Osteoblast (primary cell): ENCODE measurements at places on chromosomes 6 and 20. TPM values are rescaled to one million over a fixed set of nuclear protein-coding genes. Genes with fewer than 3 reads are reported as not detected.

The HUS1B gene
- 0.59 and 0.72 TPM in 2 replicates for total RNA-seq

The ZSWIM3 gene
- total RNA-seq = 4.7 and 5.3 TPM in 2 replicates

The LPA gene
- total RNA-seq = not detected in 2 replicates

The OR2J3 gene
- total RNA-seq = not detected in 2 replicates

The ADAM33 gene
- 3.5 and 11.2 TPM in 2 replicates for total RNA-seq

DNA sequence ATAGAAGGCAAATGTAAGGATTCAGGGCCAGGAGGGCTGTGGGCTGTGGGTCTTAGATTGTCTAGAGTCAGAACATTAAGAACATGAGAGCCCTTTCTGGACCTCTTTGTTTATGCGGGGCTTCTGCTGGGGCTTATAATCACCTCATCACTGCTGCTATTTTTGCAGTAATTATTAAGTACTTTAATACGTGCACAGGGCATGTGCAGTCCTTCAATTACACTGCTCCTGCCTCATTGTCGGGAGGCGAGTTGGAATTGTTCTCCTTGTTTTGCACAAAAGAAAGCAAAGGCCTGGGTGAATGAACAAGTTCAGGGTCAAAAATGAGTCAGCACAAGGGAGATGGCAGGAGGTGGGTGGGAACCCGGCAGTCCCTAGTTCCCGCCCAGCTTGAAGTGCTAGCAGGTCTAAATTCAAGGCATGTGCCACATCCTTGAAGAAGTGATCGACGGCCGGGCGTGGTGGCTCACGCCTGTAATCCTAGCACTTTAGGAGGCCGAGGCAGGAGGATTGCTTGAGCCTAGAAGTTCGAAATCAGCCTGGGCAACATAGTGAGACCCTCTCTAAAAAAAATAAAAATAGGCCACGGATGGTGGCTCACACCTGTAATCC is 34.4 kb upstream of the PTPN1 start:
- DNase-seq = no peak

- no peak for DNase-seq
These were observed 28.7 kb upstream of the PMEPA1 start for GRCh38 chr20:57738484-57738883.

DNA sequence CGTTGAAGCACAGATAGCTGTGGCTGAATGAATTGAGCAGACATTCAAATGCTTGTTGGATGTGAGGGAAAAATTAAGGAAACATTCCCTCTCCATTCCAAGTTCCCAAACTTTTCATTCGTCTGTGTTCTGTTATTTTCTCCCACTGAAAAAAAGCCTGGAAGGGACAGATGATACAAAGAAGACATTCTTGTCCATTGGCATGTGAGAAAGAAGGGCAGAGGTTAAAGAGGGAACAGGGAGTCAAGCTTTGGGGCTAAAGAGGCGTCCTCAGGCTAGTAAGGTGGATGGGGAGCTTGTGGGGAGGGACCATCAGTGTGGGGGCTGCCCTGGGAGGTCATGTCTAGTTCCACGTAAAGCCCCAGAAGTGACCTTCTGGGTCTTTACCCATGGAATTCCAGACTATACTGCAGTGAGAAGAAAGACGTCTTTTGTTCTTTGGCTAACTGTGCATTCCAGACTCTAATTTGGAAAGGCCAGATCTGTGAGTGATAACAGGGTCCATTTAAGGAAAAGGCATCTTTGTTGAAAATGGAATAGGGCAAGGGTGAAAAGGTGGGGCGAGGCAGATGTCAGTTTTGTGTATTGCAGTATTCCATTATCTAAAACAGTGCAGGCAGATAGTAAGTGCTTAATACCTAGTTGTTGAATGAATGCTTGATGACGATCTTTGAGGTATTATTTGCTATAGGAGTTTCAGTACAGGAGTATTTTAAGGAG is 117.5 kb downstream of the SOX4 start:
- no peak for DNase-seq

DNA sequence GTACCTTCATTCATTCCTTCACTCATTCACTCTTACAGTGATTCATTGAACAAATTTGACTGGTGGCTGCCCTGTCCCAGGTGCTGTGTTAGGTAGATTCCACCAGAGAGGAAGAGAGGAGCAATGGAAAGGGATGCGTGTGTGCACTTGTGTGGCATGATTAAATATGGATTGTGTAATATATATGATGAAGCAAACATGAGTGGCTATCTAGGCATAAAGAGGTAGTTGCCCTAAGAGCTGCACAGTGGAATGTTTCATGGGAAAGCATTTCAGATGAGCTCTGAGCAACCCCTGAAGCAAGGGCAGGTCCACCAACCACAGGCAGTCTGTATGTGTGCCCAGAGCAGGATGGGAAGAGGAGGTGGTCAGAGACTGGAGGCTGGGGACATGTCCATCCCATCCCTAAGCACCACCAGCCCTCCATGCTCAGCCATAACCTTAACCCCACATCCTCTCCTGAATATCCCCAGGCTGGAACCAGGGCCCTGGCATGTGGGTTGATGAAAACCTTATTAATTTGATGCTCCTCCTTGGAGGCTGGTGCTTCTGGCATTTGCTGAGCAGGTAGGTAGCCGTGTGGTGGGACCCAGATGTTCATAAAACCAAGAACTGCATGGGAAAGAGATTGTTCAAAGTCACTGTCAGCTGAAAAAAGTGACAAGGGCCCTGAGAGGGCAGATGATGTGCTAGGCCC is 226.2 kb downstream of the SYNDIG1 start:
- no peak for DNase-seq

DNA sequence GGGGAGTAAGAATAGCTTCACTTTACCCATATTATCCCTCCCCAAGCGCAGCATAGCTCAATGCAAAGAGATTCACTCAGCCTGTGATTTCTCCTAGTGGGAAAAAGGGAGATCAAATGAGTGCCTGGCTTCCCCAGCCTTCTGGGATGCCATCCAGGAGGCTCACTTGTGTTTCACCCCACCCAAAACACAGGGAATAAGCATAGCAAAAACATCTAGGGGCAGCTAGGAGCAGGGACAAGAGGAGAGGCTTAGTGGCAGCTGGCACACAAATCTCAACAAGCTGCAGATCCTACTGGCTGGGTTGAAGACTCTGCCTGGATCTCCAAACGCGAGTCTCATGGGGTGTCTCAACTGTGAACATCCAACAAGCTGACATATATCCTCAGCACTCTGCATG is 715.8 kb downstream of the RNF144B start:
- DNase-seq = no peak

DNA sequence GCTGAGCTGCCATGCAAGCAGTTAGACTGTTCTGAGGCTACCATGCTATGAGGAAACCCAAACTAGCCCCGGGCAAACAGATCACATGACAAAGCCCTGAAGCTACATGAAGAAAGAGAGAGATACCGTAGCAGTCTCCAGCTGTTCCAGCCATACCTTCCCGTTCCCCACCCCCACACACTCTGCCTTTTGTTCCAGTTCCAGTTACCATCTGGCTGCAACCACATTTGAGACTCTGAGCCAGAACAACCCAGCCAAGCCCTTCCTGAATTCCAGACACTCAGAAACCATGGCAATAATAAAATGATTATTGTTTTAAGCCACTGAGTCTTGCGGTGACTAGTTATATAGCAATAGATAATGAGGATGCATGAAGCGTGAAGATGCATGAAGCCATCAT is 28.3 kb downstream of the RIN2 start:
- no peak for DNase-seq

- peak; percentile 88 for DNase-seq
These were observed 29.9 kb upstream of the TRIM27 start for GRCh38 chr6:28953585-28954258.

- DNase-seq = no peak
These were observed 9.9 kb downstream of the AKIRIN2 start for GRCh38 chr6:87692086-87692485.

DNA sequence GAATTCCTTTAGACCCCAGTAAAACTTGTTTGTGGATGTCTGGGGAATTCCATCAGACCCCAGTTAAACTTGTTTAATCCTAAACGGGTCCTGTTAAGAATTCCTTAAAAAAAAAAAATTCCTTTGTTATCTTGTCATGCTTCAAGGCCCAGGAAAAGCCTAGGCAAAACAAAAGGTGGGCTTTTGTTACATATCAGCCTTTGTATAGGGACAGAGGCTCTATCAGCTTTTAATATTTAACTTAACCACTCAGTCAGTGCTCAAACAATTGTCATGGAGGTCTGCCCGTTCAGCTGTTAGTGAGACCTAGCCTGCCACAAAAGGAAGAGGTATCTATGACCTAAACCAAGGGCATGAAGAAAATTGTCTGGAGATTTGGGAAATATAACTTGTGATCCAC is 53.1 kb downstream of the SLC22A1 start:
- DNase-seq = no peak

- DNase-seq = no peak
These were observed 116.9 kb upstream of the SCGN start for GRCh38 chr6:25534942-25535631.

DNA sequence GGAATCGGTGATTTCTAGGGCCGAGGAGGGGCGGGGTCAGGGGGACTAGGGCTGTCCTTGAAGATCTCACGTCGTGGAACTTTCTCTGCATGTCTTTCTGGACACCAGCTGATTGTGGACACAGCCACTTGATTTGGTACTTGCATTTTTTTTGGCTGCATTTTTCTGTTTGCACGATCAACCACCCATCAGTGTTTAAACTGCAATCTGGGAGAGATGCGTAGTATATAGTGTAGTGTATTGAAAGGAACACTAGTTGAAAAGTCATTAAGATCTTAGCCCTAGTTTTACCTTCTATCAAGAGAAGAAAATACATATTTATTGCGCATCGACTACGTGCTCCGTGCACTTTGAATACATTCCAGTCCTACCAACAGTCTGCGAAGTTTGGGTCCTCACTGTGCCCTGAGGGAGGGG is 657 bp downstream of the NT5DC1 start:
- DNase-seq = peak; percentile 75

GRCh38 chr6:85252552-85252951 is 197.3 kb upstream of the NT5E start:
- no peak for DNase-seq

DNA sequence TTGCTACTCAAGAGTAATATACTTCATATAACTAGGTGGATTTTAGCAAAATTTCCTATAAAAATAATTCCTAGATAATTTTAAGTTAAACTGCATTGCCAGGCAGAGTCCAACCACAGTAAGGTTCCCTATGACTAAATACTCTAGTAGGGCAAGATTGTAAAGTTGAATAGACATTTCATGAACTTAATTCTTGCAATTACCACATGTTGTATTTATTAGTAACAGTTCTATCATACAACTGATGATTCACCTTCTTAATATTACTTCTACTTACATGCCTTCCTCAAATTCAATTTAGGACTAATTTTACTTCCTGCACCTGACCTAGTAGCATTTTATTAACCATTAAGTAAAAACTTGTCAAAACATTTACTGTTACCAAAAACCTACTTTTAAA is 266.7 kb upstream of the THEMIS start:
- no peak for DNase-seq
